Stimulated activated CD8-positive, alpha-beta memory T cell treated with anti-CD3 and anti-CD28 coated beads, Interleukin-4, amount 100 ng/mL, for 4 hours (primary cell): ENCODE measurements at places on chromosomes 2 and 18.

DNA sequence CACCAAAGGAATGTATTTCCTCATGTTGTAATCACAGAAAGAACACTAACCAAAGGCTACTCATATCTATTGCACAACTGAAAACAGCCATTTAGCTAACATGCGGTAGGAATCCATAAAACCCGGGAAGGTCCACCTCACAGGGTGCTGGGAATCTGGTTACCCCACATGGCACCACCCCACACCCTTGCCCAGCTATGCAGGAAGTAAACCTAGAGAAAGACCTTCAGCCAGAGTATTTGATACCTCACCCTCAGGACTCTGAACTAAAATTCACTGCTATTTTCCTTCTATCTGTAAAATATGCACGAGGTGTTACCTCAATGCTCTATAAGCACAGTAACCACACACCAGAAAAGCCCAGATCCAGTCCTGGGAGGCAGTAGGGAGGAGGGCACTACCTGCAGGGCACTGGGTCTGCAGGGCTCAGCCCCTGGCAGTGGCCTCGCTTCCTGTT is 45.8 kb downstream of the PTPN2 start:
- no peak for DNase-seq

GRCh38 chr2:26487192-26487591 is 9.3 kb upstream of the OTOF start:
- no peak for DNase-seq

- no peak for DNase-seq
Observed at GRCh38 chr2:171247741-171248662, 87.3 kb upstream of the TLK1 start.

DNA sequence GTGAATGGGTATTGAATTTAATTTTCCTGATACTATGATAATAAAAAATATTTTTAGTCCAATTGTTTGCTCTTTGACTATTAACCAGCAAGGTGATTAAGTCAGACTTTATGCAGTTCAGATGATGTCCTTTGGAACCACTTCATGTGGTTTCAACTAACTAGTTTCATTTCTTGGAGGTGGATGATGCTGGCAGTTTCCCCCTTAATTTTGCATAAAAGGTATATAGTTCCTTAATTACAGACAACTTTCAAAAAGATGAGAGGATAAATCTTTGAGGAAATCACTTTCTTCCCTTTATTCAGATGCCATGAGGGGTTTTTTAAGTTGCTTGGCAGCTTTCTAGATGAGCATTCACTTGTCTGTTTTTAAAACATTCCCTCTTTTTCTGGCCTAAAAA is 223.1 kb downstream of the PHLPP1 start:
- no peak for DNase-seq

DNA sequence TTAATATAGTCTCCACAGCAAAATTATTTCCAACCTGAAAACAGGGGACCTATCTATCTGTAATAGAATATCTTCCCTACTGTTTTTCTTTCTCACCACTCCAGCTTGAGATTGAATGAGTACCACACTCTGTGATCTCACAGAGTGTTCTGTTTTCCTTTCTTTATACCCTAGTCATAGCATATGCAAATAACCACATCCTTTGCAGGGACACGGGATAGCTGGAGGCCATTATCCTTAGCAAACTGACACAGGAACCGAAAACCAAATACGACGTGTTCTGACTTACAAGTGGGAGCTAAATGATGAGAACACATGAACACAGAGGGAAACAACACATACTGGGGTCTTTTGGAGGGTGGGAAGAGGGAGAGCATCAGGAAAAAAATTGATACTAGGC is 224.7 kb downstream of the SLC8A1 start:
- DNase-seq, result no peak

DNA sequence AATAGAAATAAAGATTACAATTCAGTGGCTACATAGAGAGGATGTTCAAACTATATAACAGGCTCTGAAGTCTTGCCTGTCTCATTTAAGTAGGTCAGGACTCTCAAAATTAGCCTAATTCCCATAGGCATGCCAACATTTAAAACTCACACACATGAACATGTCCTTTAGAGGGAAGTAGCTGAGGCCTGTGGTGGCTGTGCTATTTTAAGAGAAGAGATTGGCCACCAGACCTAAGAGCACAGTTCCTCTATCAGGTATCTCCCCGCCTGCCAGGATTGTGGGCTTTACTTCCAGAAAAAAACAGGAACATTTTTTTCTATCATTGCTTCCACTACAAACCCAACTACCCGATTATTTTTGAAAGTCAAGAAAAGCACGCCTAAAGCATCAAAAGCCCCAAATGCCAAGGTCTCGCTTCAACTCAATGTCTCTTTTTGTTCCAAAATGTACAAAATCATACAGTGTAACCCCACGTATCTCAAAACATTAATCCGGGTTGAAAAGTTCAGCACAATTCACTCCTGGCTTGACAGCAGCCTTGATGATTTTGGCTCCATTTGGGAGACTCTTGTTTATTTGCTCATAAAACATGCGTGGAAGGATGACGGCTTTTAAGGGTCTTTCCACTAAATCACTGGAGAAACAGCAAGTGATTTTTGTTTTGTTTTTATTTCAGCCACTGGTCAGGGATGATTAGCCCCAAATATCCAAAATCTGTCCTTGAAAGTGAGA is 15.3 kb downstream of the FHL2 start:
- no peak for DNase-seq

DNA sequence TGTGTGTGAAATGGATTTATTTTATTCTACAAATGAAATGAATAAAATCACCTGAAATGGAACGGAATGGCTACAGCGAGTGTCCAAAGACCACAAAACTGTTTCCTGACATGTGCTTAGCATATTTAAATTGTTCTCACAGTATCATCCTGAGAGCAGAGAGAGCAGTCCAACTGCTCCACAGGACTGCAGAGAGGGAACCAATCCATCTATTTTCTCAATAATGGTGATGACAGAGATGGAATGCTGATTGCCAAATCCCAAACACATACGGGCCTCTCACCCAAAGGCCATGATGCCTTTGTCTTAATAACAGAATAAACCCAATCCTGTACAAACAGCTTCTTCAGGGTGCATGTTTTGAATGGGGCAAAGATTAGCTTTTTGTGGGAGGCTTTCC is 41.1 kb downstream of the STAT1 start:
- no peak for DNase-seq

GRCh38 chr2:40098786-40099470 is 319.9 kb upstream of the THUMPD2 start:
- no peak for DNase-seq

DNA sequence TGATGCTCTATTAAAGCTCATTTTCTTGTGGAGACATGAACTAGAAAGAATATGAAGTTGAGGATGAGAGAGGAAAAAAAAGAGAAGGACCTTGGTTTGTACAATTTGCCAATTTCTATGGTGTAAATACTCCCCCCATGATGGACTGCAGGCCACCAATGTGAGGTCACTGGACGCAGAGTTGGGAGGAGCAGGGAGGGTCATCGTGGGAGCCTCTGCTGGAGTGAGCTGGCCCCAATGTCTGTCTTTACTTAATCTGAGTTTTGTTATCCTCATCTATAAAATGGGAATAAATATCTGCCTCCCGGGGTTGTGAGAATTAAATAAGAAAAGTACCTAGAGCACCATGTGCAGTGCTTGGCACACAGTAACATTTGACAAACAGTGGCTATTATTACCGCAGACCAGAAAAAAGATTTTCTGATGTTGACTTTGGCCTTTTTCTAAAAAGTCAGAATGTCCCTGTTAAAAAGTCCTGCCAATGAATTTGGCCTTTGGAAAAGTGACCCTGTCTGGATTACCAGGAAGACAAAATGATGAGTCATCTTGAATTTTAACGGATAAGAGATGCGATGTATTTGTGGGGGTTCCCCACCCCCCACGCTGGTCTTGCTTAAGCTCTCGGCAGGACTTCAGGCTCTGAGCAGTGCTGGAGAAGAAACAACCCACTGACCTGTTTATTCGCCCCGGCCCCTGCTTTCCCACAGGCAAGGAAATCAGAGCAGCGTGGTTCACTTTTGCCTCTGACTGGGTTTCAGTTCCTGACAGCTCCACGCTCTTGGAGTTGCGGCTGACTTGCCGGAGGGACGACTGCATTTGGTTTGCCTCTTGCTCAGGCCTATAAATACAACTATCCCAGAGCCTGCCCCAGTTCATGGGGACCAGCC is 50.3 kb upstream of the FOSL2 start:
- no peak for DNase-seq

GRCh38 chr2:162002623-162003235 is 71.3 kb downstream of the DPP4 start:
- no peak for DNase-seq

DNA sequence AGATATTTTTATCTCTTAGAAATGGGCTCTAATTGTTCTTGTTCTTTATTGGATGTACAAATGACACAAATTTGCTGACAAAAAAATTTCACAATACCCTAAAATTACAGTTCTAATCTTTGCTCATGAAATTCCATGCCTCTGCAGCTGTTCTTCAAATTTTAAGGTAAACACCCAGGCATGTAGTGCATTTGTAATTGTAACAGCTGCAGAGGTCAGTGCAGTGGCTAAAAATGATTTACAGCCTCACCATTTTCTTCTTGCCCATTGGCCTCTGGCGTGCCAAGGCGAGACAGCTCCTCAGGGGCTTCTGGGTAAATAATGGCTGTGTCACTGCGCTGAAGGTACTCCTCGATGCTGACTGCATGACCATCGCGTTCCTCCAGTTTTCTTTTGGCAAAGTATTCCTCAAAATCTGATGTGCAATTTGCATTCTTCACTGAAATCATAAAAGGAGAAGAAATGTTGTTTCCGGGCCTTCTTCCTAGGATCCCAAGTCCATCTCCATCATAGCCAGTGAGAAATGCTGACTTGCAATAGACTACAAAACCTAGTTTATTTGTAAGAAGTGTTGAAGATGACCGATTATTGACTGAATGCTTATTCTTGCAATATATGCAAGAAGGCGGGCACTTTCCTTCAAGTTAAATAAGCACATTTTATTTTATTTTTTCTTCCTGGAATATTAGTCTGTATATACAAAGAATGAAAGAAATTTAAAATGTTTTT is 115.2 kb downstream of the ZEB2 start:
- DNase-seq, result no peak

- no peak for DNase-seq
Observed at GRCh38 chr2:160574468-160575140, 81.0 kb upstream of the RBMS1 start.

DNA sequence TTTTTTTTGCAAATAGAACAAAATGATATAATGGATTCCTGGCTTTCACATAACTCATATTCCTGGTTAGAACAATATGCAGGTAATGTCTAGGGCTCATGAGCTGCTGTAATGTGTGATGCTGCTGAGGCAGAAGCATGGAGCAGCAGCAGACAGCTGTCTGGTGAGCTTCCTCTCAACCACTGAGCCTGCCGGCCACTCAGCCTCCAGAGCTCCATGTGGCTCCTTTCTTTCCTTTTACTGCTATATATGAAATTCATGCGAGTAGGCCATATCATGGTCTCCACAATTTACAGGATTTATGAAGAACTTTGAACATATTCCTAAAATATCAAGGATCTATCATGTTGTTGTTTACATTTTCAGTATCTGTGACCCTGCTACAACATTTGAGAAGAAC is 120.9 kb downstream of the MEP1B start:
- no peak for DNase-seq

GRCh38 chr2:209556354-209556961 is 132.6 kb downstream of the MAP2 start:
- no peak for DNase-seq

- DNase-seq, result no peak
Observed at GRCh38 chr2:104952976-104953375, 84.9 kb upstream of the MRPS9 start.

GRCh38 chr2:183993052-183993451 is 605.3 kb upstream of the ZNF804A start:
- DNase-seq, result no peak

DNA sequence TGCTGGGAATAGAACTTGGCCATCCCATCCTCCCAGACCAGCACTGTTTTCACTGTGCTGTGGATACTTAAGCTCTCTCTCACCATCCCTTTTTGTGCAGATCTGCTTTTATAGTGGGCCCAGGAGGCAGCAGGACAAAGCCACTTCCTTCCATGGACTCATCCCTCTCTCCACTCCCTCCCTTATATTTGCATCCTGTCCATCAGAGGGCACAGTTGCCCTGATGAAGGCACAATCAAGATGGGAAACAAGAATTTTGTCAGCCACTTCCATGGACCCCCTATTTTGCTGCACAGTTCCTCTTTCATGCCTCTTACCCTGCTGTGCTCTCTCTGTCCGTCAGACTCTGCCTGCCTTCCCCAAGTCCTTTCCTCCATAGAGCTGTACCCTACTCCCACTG is 338.7 kb downstream of the HRH4 start:
- no peak for DNase-seq

- no peak for DNase-seq
Observed at GRCh38 chr18:11387880-11388279, 221.5 kb upstream of the SLC35G4 start.

DNA sequence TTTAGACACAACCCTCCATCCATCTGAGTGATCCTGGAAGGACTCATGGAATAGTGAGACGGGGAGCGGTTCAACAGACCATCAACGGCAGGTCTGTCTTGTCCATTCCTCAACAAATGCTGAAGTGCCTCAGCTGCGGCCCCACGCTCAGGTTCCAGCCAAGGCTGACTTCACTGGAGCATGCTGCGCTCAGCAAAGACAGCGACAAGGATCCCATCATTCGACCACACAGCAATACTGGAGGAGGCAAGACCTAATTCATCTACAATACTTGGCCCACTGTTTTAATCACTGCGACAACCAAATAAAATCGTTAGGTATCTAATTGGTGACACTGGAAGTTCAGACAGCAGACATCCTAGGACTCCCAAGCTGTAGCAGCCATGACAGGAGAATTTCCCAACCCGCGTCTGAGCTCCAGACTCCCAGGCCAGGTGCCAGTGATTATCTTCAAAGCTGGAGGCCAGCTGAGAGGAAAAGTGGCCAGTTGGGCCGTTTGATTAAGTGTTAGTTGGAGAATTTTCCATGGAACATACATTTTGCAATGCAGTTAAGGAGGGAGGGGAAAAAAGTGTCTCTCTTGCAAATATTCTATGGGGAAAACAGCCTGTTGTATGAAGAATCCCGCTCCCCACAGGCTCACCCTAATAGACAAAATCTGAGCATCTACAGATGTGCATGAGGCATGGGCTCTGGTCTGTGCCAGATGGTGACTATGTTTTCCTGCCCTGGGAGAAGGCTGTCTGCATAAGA is 92.5 kb upstream of the SLC35G4 start:
- DNase-seq, result no peak

GRCh38 chr2:209830722-209831465 is 59.3 kb downstream of the UNC80 start:
- DNase-seq, result no peak

DNA sequence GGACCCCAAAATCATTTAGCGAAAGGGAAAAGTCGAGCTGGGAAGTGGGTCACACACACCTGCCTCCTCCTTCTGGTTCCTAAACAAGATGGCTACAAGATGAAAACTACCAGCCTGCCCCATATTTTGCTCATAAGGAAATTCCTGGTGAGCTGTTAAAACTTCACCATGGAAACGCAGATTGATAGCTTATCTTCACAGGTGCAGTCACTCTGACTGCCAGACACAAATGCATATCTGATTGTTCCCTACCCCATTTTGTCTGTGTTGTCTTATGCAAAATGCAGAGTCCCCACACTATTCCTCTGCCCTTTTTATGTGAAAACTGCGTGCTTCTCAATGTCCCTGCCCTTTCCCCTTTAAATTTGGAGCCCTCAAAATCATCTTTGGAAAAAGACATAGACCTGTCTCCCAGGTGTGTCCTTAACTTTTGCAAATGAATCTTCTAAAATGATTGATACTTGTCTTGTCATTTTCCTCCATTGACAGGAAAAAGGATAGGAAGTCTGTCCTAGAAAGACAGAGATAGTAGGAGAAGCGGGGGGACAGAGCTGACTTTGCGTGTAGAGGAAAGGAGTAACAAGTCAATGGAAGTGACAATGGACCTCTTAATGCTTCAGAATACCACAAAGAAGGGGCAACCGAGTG is 38.9 kb upstream of the THOC1 start:
- DNase-seq, result no peak
